ENCODE measurements at places on chromosomes 4 and X.

DNA sequence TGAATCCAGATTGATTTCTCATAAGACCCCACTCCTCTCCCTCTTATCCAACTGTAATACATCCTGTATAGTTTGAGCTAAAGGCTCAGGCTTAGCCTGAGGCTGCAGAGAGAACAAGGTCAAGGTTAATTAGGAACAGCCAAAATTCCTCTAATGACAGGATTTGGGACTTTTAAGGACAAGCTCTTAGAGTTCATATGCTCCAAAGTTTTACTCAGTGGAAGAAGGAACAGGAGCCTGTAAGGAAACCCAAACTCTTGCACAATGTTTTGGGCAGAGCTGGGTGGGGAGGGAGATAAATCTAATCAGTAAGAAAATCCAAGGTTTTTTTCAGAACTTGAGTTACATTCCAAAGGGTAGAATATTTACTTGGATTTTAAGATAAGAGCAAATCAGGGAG is 238.8 kb downstream of the QDPR start:
- no peak for DNase-seq

DNA sequence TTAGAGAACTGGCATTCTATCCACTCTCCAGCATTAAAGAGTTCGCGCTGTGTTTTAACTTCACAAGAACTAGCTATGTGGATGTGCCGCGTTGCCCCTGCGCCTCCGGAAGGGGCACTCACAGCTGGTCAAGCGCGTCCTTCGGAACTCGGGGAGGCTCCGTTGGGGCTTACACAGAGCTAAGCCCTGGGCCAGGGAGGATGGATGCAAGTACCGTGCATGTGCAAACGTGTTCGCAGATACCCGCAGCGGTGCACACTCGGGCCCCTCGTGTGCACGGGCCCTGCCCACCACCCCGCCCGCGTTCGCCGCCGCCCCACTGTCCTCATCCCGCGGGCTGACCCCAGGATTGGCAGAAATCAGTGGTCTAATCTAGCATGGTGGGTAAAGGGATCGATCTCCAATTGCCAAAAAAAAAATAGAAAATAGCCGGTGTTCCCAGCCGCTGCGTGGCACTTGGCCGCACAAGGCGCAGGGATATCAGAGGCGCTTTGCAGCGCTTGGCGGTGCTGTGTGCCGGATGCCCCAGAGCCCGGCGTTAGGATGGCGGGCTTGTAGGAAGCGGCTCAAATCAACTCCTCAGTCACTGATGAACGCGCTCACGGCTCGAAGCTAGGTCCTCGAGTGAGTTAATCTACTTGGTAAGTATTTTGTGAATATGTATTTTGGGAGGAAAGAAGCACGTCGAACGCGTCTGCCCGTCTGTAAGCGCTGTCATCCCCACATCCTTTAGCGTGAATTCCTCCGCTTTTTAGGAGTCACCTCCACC is 989 bp upstream of the PCDH10 start:
- no peak for DNase-seq

GRCh38 chrX:39204945-39205344 is 403.7 kb downstream of the MID1IP1 start:
- no peak for DNase-seq

DNA sequence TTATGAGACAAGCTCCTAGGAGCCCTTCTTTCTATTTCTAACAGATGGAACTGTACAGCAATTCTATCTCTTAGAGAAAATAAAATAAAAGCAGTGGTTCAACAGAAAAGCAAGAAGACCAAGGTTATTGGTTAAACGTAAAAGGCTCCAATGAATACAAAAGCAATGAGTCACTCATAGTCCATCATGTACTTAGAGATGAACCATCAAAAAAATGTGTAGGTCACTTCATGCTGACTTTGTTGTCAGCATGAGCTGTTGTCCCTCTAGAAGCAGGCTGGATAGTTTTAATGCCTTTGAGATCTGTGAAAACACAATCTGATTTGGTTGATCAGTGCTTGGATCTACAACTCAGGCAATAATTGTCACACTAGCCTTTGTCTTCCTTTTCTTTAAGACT is 378.6 kb upstream of the ANXA10 start:
- DNase-seq = no peak

DNA sequence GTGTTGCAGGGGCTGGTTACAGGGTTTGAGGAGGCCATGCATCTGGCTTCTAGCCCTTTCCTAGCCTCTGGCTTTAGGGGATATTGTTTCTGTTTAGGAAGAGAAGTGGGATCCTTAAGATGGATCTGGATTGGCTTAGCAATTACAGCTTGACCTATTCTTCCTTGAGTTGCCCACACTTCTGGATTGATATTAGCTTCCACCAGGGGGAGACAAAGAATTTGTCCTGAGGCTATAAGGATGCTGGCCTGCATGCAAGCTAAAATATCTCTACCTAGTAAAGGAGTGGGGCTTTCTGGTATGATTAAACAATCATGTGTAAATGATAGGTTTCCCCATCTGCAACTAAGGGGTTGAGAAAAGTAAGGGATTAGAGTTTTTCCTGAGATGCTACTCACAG is 117.2 kb downstream of the TEX13C start:
- no peak for DNase-seq

- no peak for DNase-seq
Observed at GRCh38 chr4:138051157-138051556, 191.0 kb downstream of the SLC7A11 start.

All from activated CD4-positive, alpha-beta T cell treated with anti-CD3 and anti-CD28 coated beads for 1 hour (primary cell).